Uterus (tissue), 4 donors: ENCODE measurements at places on chromosomes 16 and 17.

DNA sequence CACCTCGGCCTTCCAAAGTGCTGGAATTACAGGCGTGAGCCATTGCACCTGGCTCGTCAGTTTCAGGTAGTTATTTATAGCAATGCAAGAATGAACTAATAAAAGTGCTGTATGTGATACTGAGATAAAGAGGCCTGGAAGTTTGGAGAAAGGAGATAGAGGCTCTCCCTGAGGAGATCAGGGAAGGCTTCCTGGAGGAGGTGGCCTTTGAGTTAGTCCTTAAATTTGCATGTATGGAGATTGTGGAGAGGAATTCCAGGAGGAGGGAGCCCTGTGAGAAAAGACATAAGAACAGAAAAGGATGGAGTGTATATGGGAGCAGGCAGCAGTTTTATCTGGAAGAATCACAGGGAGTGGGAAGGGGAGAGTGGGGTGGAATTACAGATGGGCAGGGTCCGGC, 276.6 kb upstream of the EEF2KMT start:
- no peak for DNase-seq

- no peak for DNase-seq
Observed at GRCh38 chr17:77137111-77137510, 3.7 kb upstream of the SEC14L1 start.

DNA sequence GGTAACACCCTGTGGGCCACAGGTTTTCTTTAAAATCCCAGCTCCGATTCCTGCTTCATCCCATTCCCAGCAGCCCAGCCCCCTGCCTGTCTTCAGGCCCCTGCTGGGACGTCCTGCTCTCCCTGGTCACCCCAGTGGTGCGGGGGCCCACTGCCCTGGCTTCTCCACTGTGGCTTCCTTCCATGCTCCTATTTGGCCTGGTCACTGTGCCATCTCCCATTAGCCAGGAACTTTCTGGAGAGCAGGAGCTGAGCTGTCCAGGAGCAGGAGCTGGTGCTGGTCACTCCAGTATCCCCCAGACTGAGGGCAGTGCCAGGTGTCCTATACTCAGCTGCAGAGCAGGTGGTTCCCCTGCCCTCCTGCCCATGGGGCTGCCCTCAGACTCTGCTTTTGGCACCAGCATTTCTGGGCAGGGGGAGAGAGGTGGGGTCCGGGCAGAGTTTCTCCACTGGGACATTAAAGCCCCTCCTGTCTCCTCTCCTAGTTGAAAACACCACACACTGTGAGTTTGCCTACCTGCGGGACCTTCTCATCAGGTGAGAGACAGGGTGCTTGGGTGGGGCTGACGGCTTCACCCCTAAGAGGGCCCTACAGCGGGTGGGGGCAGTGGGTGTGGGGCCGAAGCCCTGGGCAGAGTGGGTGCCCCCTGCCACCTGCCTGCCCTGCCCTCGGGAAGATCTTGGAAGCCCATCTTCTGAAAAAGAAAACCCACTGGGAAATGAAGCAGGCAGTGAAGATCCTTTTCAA, 356.2 kb downstream of the SEC14L1 start:
- DNase-seq = peak; percentile 8

- DNase-seq = no peak
Observed at GRCh38 chr16:54873071-54873470, 57.6 kb upstream of the IRX5 start.

DNA sequence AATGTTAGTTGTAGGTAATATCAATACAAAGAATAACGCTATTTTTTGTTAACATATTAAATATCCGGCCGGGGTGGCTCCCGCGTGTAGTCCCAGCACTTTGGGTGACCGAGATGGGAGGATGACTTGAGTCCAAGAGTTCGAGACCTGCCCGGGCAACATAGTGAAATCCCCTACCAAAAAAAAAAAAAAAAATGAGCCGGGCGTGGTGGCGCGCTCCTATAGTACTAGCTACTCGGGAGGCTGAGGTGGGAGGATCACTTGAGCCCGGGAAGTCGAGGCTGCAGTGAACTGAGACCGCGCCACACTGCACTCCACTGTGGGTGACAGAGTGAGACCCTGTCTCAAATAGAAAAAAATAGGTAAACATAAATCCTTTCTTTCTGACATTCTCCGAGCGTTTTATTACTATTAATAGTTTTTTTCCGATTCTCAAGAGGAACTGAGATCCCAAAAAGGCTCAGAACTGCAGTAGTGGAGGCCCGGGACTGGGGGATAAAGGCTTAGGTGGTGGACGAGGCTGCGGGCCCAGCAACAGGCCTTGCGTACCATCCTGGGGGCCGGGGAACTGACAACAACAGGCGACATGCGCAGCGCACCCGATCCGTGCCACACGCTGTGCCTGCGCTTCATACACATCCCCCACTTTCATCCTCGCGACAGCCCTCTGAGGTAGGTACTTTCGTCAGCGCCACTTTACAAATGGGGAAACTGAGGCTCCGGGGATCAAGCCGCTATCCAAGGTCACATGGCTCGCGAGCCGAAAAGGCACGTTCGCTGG, 919 bp downstream of the N4BP1 start:
- no peak for DNase-seq

- DNase-seq = no peak
Observed at GRCh38 chr17:63550817-63551639, 751 bp downstream of the DCAF7 start.

GRCh38 chr16:56998861-56999260, 9.5 kb downstream of the NLRC5 start:
- no peak for DNase-seq

DNA sequence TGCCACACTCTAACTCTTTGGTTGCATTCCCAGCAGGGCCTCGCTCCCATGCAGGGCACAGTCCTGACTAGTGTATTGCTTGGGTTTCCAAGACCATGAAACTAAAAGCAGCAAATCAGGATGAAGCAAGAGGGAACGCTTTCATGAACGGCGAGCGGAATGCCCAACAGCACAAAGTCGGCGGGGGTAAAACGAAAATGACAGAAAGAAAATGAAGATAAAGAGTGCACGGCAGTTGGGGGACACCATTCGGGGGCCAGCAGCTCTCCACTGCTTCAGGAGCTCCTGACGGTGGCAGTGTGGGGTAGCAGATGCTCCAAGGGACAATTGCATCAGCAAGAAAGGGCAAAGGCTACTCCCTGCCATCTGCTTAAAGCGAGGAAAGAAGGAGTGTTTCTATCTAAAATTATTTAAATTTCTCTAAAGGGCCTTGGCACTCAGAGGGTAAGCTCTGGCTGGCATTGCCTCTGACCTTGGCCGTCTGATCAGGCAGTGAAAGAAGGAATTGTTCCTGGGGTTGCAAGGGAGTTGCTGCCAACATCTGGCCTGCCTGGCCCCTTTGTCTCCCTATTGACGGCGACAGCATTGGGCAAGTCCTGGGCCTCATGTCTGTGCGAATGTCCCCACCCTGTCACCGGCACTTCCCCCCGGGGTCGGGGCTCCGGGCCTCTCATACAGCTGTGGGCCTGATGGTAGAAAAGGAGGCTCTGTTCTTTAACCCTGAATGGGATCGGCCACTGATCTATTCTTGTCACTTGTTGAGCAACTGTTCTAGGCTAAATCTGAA, 138.2 kb downstream of the CMIP start:
- DNase-seq = no peak

DNA sequence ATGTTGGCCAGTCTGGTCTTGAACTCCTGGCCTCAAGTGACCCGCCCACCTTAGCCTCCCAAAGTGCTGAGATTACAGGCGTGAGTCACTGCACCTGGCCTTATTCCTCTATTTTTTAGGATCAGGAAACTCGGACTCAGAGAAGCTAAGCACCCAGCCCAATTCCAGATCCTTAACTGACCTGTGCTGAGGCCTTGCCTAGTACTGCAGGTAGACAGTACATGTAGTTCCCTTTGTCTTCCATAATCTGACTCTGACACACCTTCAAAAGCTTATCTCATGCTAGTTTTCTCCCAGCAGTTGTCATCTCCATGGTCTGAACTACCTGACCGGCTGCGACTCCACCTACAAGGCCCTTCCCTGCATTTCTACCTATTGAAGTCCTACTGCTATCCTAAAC, 65.7 kb upstream of the AXIN2 start:
- no peak for DNase-seq

GRCh38 chr17:69047368-69048263, 13.1 kb downstream of the ABCA9 start:
- DNase-seq = peak; percentile 60

- no peak for DNase-seq
Observed at GRCh38 chr17:38883592-38884526, 14.0 kb downstream of the LASP1 start.

DNA sequence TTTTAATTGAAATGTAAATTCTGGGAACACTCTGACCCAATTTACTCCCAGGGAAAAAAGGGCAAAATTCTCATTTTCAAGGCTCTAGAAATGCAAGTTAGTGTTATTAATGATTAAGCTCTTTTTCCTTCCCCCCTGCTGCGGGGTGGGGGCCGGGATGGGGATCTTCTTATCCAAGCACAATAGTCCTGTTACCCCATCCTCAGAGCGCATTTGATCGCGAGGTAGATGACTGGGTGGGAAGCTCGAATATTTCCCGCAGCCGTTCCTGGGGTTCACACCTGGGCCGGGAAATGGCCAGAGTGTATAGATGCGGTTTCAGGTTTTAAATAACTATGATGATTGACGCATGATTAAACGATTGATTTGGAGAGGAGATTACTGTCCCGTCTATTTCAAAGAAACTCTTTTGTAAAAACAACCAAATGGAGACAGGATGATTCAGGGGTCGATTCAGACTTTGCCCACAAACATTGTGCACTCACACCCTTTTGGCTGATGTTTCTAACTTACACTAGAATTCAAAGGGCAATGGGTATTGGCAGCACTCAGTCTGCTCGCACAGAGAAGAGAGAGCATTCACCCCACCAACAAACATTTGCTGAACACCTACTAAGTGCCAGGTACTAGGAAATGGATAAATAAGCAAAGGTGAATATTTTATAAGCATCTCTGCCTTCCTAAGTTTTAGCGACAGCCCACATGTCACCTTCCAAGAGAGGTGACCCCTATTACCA, 55.0 kb downstream of the SALL1 start:
- DNase-seq = no peak

DNA sequence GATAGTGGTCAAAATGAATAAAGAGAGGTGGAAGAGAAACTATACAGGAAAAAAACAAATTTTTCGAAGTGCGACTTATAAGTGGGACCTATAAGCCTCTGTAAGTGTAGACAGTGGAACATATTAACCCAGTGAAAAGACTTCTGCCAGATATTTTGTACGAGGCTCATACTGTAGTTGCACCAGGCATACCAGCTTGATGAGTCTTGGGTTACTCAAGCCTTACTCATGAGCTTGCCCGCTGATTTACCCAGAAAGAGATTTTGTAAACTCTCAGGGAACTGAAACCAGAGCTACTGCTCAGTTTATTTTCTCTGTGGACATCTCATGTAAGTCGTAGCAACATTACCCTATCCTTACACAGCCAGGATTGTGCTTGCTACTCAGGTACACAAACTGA, 708.0 kb upstream of the SOX9 start:
- DNase-seq = no peak

- no peak for DNase-seq
Observed at GRCh38 chr17:33280162-33280943, 12.7 kb downstream of the ASIC2 start.

- DNase-seq = no peak
Observed at GRCh38 chr16:64312980-64313379, 808.9 kb downstream of the CDH11 start.

DNA sequence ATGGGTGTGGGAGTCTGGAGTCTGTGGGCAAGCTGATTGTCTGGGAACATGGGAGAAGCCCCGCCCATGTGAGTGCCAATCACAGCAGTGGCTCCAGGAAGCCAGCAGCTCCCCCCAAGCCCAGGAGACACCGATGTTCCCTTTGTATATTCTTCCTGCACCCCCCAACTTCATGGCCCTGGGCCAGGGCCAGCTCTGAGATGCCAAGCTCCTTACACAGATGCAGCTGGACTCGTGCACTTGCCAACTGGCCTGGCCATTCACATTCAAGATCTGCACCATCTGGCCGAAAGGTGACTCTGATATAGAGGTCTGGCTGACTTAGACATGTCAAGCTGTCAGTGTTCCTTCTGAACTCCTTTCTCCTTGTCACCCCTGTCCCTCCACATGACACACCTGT, 50.5 kb downstream of the CACNG5 start:
- DNase-seq = no peak

DNA sequence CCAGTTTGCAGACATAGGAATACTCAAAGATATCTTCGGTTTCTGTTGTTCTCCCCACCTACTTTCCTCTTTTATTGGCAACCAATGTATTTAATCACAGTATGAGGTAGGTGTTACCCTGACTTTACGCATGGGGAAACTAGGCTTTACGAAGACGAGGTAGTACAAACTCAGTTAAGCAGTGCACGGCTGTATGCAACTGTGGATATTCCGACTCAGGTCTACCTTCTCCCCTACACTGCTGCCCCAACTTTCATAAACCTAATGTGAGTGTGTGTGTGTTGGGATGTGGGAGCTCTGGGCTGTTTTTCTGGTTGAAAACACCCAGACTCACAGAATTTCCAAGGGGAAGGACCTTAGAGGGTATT, 1.2 kb upstream of the GPT2 start:
- no peak for DNase-seq

GRCh38 chr16:71626018-71626857, at the start of gene MARVELD3:
Gene MARVELD3 (plus strand): TSS chr16:71626184. CDS start chr16:71626230, 46 bp downstream.
- DNase-seq = no peak

DNA sequence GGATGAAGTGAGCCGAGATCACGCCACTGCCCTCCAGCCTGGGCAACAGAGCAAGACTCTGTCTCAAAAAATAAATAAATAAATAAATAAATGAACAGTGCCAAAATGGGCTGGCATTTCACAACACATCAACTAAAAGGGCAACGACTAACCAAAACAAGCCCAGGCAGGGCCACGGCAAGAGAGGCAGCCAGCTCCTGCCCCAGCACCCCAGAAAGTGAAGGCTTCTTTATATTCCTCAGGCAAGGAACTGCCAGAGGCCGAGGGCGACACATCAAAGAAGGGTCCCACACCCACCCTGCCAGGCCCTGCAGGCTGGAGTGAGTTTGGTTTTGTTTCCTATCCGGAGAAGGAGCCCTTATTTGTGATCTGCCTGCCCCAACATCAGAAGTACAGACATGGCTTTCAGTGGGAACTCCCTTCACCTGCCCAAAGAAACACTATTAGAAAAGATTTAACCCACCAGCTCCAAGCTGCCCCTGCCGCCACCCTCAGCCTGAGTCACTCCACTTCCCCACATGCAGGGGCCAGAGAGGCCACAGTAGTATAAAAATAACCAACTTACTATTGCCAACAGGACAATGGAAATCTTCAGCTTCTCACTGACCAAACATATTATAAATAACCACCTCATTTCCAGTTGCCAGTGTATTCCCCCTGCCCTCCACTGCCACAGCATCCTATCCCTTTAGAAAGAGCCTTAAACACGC, 8.0 kb downstream of the FBXO31 start:
- no peak for DNase-seq

- DNase-seq = no peak
Observed at GRCh38 chr16:830107-830870, 29.8 kb upstream of the GNG13 start.
